ENCODE measurements at places on chromosomes 12 and 14. TPM values are rescaled to one million over a fixed set of nuclear protein-coding genes. Genes with fewer than 3 reads are reported as not detected.

DNA sequence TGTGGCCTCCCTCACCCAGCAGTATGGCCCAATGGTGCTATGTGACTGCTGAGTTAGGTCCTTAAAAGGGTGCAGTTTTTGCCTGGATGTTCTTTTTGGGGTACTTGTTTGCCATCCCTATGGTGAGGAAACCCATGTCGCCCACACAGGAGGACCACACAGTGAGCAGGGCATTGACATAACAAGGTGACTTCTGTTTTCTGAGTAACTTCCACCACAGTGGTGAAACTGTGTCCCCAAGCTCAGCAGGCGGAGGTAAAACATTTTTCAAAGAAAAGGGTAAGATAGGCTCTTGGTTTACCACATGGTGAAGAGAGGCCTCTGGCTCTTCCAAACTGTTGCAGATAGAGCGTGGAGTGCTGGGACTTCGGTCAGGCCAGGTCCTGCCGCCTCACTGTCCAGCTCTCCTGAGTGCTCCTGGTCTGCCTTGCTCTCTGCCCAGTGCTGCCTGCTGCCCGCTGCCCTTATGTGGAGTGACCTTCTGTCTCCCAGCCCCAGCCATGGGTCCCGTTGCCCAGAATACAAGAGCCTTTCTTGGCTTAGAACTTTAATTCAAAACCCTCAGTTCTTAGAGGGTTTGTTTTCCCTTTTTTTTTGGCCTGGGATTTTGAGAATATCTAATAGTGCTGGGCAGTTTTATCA is 54.0 kb downstream of the TRAF3 start:
- DNase-seq, result no peak

Gene PIK3C2G
- total RNA-seq, result not detected

- no peak for DNase-seq
Measured at GRCh38 chr12:109946913-109947312, 46.8 kb downstream of the TCHP start.

Gene ARHGEF40
- 0.22 TPM for total RNA-seq

GRCh38 chr14:70130482-70130881 is 58.3 kb downstream of the SLC8A3 start:
- DNase-seq, result no peak

DNA sequence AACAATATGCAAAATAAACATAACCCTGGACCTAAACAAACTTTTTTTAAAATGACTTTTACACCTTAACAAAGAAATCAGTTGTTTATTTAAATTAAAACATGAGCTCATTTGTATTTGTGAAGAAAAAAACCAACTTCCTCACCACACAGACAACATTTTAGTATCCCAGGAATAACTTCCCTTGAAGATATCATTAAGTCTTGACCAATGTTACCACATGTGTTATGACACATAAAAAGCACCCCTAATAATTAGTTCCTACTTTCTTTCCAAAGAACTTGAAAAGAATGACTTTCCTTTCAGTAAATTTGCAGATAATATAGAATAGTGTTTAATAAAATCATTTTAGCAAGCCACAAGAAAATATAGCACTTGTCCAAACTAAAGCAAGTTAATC is 42.4 kb downstream of the DUSP16 start:
- DNase-seq, result no peak

- no peak for DNase-seq
Measured at GRCh38 chr14:33414041-33414440, 475.4 kb downstream of the NPAS3 start.

DNA sequence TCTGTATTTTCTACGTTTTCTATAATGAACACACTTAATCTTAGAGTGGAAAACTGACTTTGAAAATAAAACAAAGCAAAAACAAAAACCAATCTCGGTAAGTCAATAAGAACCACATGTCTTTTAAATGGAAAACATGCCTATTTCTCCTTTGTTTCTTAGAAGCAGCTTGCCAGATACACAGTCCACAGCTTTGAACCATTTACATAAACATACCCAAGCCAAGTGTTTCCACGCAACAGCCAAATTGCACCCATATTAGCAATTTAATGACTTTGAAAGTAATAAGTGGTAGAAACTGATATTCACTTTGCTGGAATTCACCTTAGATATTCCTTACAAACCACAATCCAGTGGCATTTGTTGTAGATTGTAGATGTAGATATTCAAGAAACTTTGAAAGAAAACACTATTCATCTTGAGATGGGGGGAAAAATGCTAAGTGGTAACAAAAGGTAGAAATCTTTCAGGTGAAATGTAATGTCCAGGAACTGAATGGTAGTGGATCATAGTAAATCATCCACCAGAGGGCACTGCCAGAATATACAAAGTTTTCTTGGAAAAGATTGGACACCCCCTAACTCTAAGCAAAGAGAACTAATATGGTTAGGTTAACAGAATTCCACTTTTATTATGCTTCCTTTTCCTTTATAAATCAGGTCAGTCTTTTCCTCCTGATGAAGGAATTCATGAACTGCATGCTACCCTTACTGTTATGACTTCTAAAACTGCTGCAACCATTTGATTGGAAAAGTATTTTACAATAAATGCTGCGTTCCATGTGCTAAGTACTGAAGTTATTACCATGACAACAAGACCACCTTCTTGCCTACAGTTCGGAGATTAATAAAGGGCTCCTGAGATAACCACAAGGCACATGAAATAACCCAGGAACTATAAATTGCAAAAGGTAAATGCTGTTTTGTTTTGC is 69.8 kb downstream of the RERG start:
- peak; percentile 8 for DNase-seq

Gene TEX52
- 0.35 TPM for total RNA-seq

GRCh38 chr14:81464253-81465002 is 64.3 kb upstream of the STON2 start:
- DNase-seq, result peak; percentile 82

Gene KSR2
- total RNA-seq, result 0.04 TPM

GRCh38 chr14:36223558-36223957 is 47.0 kb upstream of the PTCSC3 start:
- DNase-seq, result no peak

GRCh38 chr12:27651201-27651600 is 45.0 kb upstream of the REP15 start:
- DNase-seq, result no peak

DNA sequence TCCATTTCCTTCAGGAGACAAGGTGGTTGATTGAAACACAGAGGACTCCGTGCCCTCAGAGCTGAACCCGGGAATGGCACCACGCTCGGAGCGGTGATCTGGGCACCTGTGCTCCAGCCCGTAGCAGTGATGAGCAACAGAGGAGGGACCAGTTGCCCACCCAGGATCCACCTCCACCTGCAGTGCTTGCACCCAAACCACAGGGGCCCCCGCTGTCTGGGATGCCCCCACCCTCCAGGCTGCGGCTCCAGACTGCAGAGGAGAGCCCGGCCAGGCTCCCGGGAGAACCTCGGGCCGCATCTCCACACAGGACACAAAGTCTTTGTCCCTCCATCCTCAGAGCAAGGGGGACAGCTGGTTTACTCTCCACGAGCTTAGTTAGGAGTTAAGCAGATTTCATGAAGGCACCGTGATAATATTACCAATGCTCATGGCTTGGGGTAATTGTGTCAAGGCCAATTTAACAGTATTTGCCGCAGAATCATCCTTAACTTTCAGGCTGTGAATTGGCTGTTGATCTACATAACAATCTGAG is 100.6 kb downstream of the TNFAIP2 start:
- no peak for DNase-seq

GRCh38 chr14:50875359-50876070 is 3.7 kb downstream of the ABHD12B start:
- peak; percentile 85 for DNase-seq

DNA sequence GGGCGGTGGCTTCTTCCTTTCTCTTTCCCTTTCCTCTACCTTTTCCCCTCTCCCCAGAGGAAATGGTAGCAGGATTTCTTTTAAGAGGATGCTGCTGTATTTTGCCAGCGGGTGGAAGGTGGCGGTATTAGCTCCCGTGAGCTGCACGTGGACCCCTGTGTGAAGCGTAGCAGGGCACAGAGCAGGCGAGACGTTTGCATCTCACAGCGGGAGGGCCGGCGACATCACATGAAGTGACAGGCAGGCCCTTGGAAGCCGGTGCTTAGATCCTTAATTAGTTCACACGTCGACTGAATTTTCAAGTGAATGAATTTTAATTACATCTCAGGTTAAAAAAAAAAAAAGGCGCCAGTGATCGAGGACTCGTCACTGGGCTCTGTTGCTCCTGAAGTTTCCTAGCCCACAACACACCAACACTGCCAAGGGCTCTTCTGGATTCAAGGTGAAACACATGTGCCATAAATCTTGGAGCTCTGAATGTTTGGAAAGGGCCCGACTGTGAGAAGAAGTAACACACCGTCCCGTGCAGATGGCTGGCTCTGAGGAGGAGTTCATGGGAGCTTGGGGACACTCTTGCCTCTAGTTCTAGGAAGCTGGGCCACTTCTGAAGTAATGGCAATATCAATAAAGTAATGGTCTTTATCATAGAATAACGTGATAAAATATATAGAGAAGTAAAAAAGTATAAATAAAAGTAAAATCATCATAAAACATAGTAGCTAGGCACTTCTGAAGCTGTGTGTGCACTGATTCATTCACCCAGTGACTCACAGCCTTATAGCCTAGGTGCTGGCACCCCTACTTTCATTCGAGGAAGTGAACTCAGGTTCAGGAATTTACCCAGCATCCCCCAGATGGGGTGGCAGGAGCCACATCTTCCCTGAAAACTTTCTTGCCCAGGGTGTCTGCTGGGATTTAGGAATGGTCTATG is 75.3 kb downstream of the AACS start:
- no peak for DNase-seq

GRCh38 chr12:106080041-106080790 is 58.5 kb downstream of the NUAK1 start:
- DNase-seq, result no peak

DNA sequence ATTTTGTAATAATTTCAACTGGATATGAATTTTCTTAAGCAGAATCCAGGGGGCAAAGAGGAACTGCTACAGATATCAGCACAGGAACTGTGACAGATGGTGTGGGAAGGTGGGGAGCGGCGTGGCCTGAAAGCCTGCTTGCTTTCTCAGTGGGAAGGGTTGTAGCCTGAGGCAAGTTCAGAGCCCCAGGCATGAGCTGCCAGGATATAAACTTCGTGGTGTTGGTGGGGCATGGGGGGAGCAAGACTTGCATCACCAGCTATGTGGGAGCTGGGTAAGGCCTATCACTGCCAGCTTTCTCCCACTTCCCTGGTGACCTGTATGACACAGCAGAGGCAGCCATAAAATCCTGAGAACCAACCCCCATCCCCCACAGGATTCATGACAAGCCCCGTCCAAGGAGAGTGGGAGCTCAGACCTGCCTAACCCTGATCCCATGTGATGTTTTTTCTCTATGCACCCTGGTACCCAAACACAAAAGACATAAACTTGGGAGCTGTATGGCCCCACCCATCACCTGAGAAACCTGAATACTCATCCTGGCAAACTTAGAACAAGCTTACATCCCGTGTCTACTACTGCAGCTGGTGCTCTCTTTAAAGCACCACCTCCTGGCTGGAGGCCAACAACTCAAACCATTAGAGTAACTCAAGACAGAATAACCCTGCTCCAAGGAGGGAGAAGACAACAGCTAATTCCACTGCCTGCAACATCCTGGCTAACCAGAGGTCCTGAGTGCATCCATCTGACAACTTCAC is 16.5 kb downstream of the CLEC1A start:
- DNase-seq, result no peak

DNA sequence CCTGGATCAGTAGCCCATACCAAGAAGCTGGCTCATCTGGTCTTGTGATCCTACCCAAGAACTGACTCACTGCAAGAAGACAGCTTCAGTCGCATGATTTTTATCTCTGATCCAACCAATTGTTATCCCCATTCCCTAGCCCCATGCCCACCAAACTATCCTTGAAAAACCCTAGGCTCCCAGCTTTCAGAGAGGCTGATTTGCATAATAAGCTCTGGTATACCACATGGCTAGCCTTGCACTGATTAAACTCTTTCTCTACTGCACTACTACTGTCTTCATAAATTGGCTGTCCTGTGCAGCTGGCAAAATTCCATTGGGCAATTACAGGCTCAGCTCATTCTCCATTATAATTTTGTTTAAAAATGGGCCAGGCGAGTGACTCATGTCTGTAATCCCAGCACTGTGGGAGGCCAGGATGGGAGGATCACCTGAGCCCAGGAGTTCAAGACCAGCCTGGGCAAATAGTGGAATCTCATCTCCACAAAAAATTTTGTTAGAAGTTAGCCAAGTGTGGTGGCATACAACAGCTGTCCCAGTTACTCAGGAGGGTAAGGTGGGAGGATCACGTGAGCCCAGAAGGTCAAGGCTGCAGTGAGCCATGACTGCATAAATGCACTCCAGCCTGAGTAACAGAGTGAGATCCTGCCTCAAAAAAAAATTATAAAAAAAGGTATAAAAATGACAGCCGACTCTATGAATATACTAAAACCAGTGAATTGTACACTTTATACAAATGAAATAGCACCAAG is 76.7 kb upstream of the EIF5 start:
- DNase-seq, result no peak

Gene CHST11
- total RNA-seq, result 56.6 TPM

DNA sequence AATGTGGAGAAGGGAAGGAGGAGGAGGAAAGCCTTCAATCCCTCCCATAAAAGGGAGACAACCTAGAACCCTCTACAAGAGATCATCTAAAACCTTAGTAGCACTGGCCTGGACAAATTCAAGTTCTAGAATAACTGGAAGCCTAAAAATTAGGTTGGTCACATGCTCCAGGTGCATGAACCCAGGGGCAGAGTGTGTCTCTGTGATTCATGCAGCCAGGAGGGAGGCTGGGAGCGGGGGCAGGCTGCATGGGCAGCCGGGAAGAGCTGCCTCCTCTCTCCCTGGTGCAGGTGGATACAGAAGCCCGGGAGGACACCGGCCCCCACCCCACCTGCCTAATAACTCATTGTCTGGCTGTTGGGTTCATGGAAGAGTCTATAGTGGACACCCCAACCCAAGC is 38.6 kb downstream of the CCDC85C start:
- no peak for DNase-seq

DNA sequence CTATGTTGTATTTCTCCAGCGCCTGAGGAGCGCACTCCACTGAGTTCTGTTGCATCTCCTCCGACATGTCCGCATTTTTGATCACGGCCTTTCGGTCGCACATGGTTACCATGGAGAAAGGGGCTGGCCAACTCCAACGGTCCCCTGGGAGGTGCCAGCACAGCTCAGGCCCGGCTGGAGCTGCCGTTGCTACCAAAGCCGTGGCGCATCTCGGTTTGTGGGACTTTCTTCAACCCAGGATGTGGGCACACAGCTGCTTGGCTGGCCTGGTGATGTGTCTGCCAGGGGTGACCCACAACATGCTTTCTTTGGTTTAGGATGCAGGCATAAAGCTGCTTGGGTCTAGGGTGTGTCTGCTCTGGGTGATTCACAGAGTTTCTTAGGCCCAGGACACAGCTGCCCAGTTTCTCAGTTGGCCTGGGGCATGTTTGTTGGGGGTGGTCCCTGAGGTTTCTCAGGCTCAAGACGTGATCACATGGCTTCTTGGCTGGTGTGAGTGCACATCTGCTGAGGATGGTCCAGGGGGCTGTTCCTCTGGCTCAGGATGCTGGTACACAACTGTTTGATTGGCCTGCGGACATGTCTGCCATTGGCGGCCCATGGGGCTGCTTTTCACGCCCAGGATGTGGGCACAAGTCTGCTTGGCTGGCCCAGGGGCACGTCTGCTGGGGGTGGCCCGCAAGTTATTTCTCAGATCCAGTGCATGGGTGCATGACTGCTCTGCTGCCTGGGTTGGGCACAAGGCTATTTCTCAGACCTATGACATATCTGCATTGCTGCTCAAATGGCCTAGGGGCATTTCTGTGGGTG is 25.9 kb upstream of the GTF2A1 start:
- no peak for DNase-seq

Gene KRT73
- 8.6 TPM for total RNA-seq

Gene SARNP
- total RNA-seq, result 87.5 TPM

GRCh38 chr12:96189781-96190180 is 4.4 kb upstream of the ELK3 start:
- no peak for DNase-seq

GRCh38 chr12:47881826-47882427 is 22.9 kb downstream of the VDR start:
- DNase-seq, result no peak

Gene KRT83
- total RNA-seq, result not detected

Measured in activated CD4-positive, alpha-beta T cell treated with anti-CD3 and anti-CD28 coated beads, Interleukin-2, amount 10 ng/mL, durations not matched to agents 7 days and 5 days (primary cell).